GDM1 (cell line): ENCODE measurements at places on chromosomes 16 and 17.

DNA sequence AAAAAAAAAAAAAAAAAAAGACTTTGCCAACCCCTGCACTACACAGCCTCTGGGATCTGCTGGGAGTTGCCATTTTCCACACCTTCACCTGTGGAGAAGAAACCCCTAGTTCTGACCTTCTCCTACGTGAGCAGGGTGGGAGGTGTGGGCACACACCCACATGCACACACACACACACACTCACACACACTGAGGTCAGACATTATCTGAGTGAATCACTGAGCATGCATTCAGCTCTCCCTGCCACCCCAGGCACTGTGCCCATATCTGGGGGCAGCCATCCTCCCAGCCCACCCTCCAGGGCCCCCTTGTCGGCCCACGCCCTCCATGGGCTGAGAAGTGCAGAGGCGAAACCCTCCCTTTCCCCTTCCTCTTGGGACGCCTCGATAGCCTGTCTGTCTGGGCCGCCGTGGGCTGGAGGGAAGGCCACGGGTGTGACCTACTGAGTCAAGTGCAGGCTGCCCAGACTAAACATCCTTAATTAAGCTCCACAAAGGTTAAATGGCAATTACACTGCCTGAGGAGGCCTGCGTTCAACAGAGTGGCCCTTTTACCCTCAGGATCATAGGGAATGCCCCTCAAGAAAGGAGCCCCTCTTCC is 143.8 kb downstream of the C16orf95 start:
- DNase-seq = no peak

- no peak for DNase-seq
Observed at GRCh38 chr17:76250141-76250540, 9.8 kb upstream of the RNF157 start.

DNA sequence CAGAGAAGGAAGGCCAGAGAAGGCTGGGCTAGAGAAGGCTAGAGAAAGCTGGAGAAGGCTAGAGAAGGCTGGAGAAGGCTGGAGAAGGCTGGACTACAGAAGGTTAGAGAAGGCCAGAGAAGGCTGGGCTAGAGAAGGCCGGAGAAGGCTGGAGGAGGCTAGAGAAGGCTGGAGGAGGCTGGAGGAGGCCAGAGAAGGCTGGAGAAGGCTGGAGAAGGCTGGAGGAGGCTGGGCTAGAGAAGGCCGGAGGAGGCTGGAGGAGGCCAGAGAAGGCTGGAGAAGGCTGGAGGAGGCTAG is 6.4 kb upstream of the OGFOD3 start:
- no peak for DNase-seq

DNA sequence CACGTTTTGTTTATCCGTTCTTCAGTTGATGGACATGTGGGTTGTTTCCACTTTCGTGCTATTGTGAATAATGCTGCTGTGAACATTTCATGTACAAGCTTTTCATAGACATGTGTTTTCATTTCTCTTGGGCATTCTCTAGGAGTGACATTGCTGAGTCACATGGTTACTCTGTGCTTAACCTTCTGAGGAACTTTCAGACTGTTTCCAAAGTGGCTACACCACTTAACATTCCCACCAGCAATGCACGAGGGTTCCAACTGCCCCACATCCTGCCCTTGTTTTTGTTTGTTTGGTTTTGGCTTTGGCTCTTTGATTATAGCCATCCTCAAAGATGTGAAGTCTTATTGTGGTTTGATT is 14.2 kb upstream of the PEMT start:
- DNase-seq = no peak

GRCh38 chr17:19023209-19023999 is 18.8 kb upstream of the FAM83G start:
- no peak for DNase-seq

GRCh38 chr16:67082891-67083290 is 26.9 kb upstream of the PHAF1 start:
- DNase-seq = no peak

GRCh38 chr17:80710714-80711302 is 166.2 kb downstream of the RPTOR start:
- no peak for DNase-seq

DNA sequence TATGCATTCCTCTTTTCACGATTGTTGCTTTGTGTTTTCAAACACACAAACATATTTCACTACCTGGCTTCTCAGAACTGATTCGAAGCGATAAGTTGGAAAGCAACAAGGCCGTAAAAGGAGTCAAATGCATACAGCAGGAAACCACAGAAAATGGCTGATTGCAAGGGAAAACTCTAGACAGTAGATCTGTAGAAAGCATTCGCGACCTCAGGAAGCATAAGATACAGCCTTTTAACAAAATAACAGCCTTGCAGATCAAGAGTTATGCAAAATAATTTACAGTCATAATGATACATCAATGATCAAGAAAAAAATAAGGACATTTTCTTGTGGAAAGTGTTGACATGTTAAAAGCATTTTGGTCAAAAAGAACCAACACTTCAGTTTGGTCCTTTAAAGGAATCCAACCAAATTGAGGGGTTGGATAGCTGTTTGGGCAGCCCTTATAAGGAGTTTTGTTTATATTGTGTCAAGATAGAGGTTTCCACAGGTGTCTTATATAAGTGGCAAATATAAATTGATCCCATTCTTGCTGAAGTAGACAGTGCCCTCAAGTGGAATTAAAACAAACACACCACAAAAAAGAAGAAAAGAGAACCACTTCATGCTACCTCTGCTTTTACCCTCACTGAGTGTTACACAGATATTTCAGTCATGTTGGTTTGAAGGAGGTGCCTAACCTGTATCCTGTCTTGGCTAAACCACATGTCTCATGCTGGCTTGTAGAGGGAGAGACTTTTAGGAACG is 5.5 kb downstream of the CYLD start:
- DNase-seq = peak; percentile 54

DNA sequence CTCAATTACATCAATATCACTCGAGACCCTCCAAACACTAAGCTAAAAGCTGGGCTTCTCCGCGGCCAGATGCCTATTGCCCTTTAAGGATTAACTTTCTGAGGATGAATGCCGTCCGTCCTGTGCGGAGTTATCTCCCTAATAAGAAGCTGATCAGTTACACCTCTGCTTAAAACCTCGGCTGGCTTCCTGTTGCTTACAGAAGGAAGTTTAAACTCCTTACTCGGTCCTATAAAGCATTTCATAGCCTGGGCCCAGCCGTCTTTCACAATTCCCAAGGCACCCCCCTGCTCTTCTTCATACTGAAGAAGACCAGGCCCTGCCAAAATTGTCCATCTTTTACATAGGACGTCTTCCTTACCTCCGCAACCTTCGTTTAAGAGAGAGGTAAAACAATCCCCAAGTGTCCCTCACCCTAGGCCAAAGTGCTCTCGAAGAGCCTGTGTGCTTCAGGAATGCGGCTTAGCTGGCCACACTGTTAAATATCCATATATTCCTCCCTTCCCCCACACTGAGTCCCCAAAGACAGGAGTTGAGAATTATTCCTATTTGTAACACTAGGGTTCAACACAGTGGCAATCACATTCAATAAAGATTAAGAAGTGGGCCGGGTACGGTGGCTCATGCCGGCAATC is 112.6 kb upstream of the IRX5 start:
- DNase-seq = no peak

DNA sequence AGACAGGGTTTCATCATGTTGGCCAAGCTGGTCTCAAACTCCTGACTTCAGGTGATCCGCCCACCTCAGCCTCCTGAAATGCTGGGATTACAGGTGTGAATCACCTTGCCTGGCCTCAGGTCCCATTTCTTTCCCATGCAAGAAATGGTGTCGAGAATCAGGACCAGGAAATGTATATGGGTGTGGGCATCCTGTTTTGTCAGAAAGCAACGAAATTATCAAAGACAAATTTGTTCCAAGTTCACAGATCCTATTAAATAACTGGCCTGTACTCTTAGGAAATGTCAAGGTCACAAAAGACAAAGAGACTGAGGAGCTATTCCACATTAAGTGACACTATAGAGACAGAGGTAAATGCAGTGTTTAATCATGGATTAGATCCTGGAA is 17.1 kb upstream of the ST6GALNAC1 start:
- DNase-seq = no peak

DNA sequence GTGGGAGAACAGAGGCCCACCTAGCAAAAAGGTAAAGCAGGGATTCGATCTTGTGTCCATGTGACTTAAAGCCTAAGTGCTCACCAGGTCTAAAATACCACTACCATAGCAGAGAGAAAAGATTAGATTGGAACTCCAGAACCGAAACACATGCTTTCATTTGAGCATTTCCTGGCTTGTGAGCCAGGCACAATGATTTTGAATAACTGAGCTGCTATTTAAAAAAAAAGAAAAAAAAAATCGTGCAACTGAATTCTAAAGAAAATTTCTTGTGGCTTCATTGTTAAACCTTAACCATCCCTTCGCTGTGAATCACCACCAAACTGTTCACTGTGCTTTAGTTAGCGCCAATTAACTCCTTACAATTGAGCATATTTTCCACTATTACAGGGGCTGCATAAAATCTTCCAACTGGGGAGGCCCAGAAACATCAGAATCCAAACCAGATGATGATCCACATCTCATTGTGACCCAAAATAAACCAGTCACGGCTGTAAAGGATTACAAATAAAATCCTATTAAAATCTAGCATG is 366.4 kb upstream of the ERCC4 start:
- no peak for DNase-seq

GRCh38 chr17:81027038-81027437 is 7.9 kb upstream of the BAIAP2 start:
- DNase-seq = no peak

- DNase-seq = no peak
Observed at GRCh38 chr16:57892041-57892440, 78.9 kb downstream of the CNGB1 start.

DNA sequence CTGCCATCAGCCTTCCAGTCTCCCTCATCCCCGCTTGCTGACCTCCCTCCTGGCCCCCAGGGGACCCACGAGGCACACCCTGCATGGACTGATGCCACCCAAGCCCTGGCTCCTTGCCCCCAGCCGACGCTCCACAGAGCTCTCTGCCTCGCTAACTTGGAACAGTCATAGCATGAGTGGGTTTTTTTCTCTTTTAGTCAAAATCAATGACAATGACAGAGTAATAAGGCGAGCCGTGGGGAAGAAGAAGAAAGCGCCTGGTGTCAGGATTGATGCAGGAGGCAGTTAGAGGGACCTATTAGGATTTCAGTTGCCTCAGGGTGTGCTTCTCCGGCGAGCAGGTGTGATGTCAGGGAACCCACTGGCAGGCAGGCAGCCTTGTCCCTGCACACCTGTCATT is 176.3 kb upstream of the TNRC6C start:
- no peak for DNase-seq

- no peak for DNase-seq
Observed at GRCh38 chr16:69223882-69224281, 36.9 kb downstream of the SNTB2 start.

- DNase-seq = no peak
Observed at GRCh38 chr17:57210224-57210553, 46.1 kb upstream of the MSI2 start.

GRCh38 chr16:6682142-6682811 is 650.4 kb upstream of the RBFOX1 start:
- DNase-seq = peak; percentile 38

DNA sequence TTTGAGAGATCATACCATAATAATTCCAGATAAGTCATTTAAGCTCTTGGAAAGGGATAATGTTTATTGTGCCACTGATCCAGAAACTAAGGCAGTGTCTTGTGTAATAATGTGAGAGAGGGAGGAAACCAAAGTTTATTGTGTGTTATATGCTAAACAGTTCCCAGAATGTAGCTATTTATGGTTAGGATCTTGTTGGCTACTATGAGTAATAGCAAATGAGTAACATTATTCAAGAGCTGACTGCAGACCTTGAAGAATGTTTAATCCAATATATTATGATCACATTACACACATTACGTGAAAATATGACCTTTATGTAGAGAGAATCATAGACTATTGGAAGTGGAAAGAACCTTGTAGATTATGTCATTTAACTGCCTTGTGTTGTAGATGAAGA is 139.5 kb downstream of the BCAS3 start:
- DNase-seq = no peak

DNA sequence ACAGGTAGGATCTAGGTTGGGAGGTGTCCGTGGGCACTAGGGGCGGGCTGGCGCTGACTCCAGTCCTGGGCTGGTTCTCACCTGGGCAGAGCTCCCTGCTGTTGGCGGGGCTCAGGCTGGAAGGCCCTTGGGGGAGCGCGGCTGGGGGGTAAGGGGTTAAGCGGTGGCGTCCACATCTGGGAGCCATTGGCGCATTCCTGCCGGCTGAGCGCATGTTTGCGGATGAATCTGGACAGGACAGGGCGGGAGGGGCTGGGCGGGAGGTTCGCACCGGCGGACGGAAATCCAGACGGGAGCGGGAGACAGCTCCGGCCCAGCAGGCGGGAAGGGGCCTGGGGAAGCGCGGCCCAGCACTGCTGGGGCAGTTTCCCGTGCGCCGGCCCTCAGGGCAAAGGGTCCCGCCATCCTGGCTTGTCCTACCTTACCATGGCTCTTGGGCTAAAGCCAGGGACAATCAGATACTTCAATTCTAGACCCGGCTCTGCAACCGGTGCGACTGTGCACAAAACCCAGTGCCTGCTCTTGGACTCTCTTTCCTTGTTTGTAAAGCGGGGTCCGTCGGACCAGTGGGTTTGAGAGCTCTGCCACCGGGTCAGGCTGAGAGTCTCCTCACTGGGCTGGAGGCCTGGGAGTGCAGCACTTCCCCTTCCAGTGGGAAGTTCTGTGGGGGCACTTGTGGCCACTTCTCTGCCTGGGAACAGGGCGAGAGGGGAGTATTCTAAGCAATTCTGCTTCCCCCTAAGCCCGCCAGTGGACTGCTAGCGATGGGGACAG is 7.8 kb downstream of the RARA start:
- DNase-seq = peak; percentile 21

DNA sequence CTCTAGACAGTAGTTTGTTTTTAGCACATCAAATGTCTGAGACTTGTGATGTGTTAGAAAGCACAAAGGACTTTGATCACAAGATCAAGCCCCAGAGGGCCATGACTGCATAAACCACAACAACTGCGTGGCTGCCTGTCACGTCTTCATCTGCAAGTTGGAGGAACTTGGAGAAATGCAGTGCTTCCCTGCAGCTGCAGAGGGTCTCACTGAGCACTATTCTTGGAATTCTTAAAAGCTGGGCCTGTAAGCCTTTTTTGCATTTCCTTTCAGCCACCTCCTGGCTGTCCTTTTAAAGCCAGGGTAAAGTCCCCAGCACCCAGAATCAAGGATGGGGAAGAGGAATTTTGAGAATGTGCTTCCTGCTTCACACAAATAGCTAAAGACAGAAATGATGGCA is 431.3 kb downstream of the MAF start:
- DNase-seq = no peak
